ENCODE measurements at places on chromosomes 1 and 21.

- no peak for DNase-seq
Observed at GRCh38 chr1:234536741-234537140, 57.8 kb upstream of the TARBP1 start.

DNA sequence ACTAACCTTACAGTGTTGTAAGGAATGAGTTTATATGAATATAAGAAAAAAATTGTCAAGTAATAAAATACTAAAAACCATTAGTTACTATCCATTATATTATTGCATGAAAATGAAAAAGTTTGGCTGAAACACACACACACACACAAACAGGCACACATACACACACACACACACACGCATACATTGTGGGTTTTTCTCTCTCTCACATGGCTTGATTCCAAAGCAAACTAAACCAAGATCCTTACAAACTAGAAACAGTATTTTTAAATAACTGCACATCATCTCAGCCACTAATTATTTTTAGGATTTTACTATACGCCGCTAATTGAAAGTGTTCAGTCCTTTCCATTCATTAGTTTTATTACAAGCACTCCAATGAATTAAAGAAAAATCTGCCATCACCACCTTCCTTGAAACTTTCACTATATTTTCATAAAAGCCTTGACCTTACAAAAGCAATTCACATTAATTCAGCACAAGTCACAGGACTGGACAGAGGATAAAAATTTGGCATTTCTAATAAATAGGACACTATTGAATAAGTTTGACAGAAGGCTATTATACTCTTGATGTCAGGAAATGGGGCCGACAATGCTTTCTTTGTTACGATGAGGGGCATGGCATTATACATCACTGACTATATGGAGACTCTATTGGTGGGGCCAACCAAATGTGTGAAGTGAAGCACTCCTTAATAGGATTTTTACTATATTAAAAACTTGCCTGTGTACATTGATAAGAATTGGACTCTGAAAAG, 187.0 kb upstream of the ESRRG start:
- no peak for DNase-seq

GRCh38 chr1:60088620-60089155, 15.1 kb upstream of the C1orf87 start:
- no peak for DNase-seq

DNA sequence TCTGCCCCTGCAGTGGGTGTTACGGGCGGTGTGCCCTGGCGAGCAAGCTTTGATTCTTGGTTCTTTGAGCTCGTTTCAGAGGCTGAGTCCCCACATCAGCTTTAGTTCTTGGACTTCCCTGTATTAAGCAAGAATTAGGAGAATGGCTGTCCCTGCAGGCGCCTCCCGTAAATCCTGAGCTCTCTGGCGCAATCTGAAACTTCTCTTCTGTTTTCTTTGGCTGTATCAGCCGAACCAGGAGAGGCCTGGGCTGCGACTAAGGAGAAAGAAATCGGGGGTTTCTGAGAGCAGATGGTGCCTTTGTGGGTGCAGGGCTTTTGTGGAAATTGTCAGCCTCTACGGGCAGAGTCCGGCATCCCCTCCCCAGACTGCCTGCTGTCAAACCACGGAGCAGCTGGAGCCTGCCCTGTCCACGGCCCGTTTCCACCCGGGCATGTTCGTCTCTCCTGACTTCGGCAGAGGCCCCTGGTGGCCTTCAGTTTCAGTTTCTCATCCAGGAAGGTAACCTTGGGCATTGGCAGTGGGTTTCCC, 17.9 kb downstream of the CSTB start:
- no peak for DNase-seq

GRCh38 chr1:100955322-100955721, 59.4 kb downstream of the SLC30A7 start:
- no peak for DNase-seq

DNA sequence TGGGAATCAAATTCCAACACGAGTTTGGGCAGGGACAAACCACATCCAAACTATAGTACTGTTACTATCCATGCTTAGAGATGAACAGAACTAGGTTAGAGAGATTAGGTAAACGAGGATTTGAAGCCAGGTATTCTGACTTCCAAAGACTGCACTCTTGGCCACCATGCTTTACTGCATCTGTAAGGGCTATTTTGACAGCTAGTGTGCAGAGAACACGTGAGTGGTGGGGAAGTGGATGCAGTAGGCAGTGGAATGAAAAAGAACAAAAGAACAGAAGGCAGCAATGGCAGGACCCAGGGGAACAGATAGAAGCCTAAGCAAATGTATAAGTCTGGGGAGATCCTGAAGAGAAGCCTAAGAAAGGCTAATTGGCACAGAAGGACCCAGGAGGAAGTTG, 59.1 kb upstream of the GJA8 start:
- DNase-seq, result no peak

GRCh38 chr1:195141294-195141693, 1466.9 kb downstream of the KCNT2 start:
- no peak for DNase-seq

GRCh38 chr21:23522751-23523150, 2084.5 kb downstream of the MRPL39 start:
- no peak for DNase-seq

GRCh38 chr1:21886486-21887215, 50.5 kb downstream of the HSPG2 start:
- no peak for DNase-seq

DNA sequence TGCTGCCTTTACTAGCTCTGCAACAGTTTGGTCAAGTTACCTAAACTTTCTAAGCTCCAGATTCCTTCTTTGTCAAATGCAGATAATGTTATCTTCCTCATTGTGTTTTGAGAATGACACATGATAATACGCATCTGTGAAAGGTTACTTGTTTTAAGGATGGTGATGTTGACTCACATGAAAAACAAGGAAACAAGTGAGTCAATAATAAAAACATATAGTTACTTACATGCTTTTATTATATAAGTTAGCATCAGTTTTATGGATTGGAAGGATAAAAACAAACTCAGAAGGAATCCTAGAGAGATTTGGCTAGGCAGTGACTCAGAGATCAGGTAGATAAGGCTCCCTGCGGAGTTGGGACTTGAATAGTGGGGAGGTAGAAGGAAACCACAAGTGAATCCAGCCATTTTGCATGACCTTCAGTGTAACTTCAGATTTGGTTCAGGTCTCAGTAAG, 144.6 kb downstream of the LMO4 start:
- DNase-seq, result no peak

- no peak for DNase-seq
Observed at GRCh38 chr1:208497866-208498541, 253.8 kb upstream of the PLXNA2 start.

DNA sequence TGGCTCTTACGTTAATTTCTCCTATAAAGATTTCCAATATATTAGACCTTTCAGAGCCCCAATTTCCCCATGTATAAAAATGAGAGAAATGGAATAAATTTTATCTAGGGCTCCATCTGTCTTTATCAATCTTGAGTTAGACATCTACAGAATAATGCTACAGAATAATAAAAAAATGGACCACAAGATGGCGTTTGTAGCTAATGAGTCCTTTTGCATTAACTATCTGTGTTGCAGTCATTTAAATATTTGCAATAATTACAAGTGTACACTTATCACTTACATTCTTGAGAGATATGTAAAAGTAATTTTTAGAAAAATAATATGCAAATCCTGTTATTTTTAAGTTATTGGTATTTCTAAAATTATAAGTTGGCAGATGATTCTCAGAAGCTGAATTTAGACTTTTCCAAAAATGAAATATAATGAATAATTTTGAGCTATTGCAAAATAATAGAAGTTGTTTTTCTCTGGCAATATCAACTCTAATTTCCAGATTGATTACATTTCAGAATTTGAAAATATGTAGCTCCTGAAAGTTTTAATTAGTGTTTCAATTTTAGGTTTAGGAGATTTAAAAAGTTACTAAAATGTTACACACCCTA, 87.7 kb downstream of the SNX7 start:
- no peak for DNase-seq

- DNase-seq, result no peak
Observed at GRCh38 chr1:83998205-83998497, 781 bp downstream of the TTLL7 start.

DNA sequence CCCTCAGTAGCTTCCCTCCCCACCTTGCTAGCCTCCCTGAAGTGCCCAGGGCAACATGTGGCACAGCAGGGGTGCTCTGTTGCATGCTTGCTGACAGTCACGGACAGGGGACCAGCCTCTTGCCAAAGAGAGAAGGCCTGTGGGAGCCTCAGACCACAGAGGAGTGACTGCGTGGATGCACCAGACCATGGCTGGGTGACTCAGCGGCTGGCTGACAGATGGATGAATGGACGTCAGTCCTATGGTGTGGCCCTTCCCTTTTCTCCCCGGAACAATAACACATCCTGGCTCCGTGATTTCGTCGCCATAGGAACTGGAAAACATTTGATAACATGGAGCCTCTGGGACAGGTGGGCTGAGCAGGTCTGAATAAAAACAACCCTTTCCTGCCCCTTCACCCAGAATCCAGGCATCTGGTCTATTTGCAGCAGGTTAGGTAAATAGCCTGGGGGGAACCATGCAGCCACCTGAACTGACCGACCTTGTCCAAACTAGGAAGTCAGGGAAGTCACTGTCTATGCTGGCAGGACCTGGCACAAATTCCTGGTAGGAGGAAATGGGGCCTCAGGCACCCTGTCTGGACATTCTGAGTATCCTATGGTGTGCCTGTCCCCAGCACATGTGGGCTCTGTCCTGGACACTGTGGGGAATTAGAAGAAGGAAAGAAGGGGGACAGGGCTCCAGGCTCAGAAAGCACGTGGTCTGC, 53.3 kb downstream of the NENF start:
- no peak for DNase-seq

DNA sequence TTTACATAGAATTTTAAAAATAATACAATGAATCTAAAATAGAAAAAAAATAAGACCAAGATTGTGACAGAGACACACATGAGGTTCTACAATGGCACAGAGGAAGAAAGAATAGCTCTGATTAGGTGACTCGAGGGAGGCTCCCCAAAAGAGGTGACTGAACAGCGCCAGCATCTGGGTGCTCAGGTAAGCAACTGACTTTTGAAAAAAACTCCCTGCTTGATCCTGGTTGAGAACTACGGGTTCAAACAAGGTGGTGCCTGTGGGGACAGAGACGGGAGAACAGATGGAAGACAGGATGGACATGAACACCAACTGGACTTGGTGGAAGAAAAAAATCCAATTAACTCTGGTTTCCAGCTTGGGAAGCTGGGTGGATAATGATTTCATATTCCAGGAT, 22.5 kb downstream of the BATF3 start:
- DNase-seq, result no peak

DNA sequence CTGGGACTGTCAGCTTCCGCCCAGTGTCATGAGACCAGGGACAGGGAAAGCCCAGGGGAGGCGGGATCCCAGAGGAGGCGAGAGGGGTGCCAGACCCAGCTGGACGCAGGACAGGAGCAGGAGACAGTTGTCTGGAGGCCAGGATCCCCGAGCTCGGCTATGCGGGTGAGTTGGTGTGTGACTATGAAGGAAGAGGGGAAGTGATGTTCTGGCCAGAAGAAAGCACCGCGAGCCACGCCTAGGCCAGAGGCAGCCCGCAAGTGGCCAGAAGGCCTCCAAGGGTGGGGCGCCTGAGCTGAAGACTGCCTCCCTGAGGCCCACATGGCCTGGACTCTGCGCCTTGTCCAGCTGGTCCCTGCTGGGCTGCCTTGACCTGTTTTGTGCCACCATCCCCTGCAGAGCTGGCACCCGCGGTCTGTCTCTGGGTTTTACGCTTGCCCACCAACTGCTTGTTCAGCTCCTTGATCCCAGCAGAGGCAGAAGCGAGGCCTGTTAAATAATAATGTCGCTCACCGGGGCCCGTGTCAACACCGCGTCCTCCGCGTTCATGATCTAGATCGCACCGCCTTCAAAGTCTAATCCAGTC, 85.2 kb upstream of the ACTL8 start:
- DNase-seq, result no peak

DNA sequence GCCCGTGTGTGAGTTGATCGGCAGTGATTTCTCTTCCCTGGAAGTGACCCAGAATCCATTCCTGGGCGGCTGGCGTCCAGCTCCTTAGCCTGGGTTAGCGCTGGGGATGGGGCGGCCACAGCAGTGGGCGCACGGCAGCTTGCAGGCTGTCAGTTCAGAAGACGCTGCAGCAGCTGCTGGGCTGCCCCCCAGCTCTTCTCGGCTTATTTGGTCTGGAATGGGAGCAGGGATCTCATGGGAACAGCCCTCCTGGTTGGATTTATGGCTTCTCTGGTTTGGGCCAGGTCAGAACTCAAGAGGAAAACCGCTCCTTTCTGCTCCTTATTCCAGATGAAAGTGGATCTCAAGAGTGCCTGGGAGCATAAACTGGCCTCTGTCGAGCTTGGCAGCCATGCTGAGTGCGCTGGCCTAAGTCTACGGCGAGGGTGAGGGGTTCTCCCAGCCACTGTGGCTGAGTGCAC, 148.2 kb downstream of the PRDM16 start:
- no peak for DNase-seq

- no peak for DNase-seq
Observed at GRCh38 chr1:25804964-25805862, 5.2 kb downstream of the SELENON start.

DNA sequence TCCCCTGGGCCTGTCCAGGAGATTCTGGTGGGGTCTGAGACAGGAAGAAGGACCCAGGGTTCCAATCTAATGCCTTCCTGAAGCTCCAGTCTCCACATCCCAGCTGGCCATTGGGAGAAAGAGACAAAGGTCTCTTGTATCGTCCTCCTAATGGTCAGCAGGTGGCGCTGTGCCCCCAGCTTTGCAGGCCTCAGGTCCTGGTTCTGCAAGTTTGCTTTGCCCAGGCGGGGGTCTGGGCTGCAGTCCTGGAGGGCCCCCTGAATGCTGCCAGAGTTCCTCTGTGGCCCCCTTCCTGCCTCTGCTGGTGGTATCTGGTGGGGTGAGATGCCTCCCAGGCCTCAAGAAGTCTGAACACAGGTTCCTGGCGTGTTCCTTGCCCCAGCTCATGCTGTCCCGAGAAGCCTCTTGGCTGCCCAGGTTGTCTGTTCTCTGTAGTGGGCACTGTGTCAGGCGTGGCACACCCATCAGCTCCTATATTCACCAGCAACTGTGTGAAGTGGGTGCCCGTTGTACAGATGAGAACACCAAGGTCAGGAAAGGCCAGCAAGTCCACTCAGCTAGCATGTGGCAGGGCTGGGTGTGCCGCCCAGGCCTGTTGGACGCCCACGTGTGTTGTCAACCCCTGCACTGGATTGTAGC, 33.8 kb upstream of the CSF3R start:
- DNase-seq, result no peak

- DNase-seq, result no peak
Observed at GRCh38 chr21:22691658-22692057, 1693.4 kb downstream of the NCAM2 start.

DNA sequence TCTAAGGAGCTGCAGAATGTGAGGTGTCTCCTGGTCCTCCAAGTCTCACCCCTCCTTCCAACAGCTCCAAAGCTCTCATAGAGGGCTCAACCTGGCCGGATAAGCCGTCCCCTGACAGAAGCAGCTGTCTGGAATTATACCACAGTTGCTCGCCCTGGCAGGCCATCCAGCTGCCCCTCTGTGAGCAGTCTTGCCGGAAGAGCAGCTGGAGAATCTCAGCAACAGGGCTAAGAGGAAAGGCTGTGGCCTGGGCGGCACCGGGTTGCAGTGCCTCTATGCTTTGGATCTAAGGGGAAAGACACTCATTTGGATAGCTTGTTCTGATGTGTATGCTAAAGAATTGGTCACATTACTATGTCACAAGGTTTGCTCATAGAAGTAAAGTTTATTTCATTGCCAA, 12.4 kb downstream of the TMCC2 start:
- DNase-seq, result no peak
